Stomach (tissue), 19 donors: ENCODE measurements at places on chromosomes 2 and 18. TPM values are rescaled to one million over a fixed set of nuclear protein-coding genes. Genes with fewer than 3 reads are reported as not detected.

- no peaks in the 10 kb centered on the region for H3K36me3 ChIP-seq
- no peak overlapping the region for H3K27ac ChIP-seq
- H3K4me1 ChIP-seq = no peaks in the 10 kb centered on the region
- H3K27me3 ChIP-seq = no peaks in the 10 kb centered on the region
- peak; percentile 10 for DNase-seq
Measured at GRCh38 chr2:127594116-127594591, 51.8 kb upstream of the GPR17 start.

- no peak for DNase-seq
- no peaks in the 10 kb centered on the region for H3K27me3 ChIP-seq
- peaks cover 6% of the 10 kb centered on the region for H3K4me1 ChIP-seq
- H3K27ac ChIP-seq = no peak overlapping the region
- H3K4me3 ChIP-seq = no peak overlapping the region
Measured at GRCh38 chr2:152386266-152386665, 51.3 kb downstream of the FMNL2 start.

DNA sequence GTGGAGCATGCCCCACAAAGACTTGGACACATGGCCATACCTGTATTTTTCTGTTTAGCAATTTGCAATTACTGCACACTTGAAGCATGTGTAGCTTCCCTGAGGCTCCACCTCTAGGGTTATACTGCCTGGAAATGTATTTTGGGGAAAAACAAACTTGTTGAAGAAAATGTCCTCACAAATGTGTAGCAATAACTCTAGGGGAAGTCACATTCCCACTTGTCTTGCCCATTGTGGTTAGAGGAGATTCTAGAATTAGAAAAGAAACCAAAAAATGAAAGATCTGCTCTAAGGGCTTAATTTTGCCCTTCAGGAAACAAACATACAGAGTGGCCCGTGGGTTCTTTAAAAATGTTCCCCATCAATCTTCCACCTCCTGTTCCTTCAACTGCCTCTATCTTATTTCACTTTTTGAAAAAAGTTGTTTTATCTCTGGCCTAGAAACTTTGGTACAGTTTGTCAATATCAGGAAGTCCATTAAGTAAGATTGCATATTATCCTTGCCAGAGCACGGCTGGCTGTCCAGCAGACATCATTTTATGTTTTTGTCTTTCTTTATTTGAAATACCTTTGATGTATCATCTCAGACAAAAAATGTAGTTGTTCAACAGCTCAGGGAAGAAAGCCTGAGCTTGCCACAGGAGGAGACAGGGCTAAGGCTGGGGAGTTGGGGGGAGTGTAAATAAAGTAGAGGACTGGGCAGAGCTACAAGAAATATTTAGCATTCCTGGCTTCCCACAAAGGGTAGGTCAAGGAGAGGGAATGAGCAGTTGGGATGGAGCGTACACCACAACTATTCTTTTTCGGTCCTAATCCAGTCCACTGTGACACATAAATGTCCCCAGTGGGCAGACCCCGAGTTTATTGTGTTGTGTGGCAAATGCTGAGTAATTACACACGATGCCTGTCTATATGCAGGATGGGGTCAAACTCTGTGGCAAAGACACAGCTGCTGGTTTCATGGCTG, 96.8 kb upstream of the CDC42EP3 start:
- peak overlapping the region; percentile 24 for H3K27ac ChIP-seq
- DNase-seq = peak; percentile 59
- peaks cover 9% of the 10 kb centered on the region for H3K4me1 ChIP-seq

The EPC2 gene
- 34.5 TPM for total RNA-seq

The CPLX4 gene
- total RNA-seq = not detected

The KCNF1 gene
- not detected for total RNA-seq

GRCh38 chr2:43616967-43617680, 19.9 kb upstream of the PLEKHH2 start:
- no peak overlapping the region for H3K4me3 ChIP-seq
- no peak overlapping the region for H3K27ac ChIP-seq
- no peak for DNase-seq
- H3K27me3 ChIP-seq = no peaks in the 10 kb centered on the region
- H3K36me3 ChIP-seq = no peaks in the 10 kb centered on the region

GRCh38 chr2:59938181-59938580, 615.3 kb downstream of the BCL11A start:
- no peaks in the 10 kb centered on the region for H3K4me1 ChIP-seq
- no peak overlapping the region for H3K27ac ChIP-seq
- H3K36me3 ChIP-seq = no peaks in the 10 kb centered on the region
- no peak for DNase-seq
- no peak overlapping the region for H3K4me3 ChIP-seq

The PAIP2B gene
- 4.9 TPM for total RNA-seq

The SERPINB10 gene
- total RNA-seq = not detected
